H1 (cell line): ENCODE measurements at places on chromosomes 7 and 10. TPM values are rescaled to one million over a fixed set of nuclear protein-coding genes. Genes with fewer than 3 reads are reported as not detected.

Gene HOXA10
- total RNA-seq: not detected in 2 replicates

DNA sequence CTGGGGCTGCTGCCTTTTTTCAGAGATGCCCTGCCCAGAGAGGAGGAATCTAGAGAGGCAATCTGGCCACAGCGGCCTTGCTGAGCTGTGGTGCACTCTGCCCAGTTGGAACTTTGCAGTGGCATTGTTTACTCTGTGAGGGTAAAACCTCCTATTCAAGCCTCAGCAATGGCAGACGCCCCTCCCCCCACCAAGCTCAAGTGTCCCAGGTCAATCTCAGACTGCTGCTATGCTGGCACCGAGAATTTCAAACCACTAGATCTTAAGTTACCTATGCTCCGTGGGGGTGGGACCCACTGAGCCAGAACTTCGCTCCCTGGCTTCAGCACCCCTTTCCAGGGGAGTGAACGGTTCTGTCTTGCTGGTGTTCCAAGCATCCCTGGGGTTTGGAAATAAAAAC, 77.2 kb downstream of the EXOC4 start:
- no peak overlapping the region for H3K4me3 ChIP-seq
- H3K27ac ChIP-seq: no peak overlapping the region
- no peaks in the 10 kb centered on the region for H3K4me1 ChIP-seq
- H3K27me3 ChIP-seq: no peaks in the 10 kb centered on the region
- no peaks in the 10 kb centered on the region; the same call in 1 of the 2 replicates for H3K36me3 ChIP-seq

- no peaks in the 10 kb centered on the region for H3K27me3 ChIP-seq
- no peak overlapping the region for H3K27ac ChIP-seq
- no peak overlapping the region for H3K4me3 ChIP-seq
- H3K4me1 ChIP-seq: no peaks in the 10 kb centered on the region
- DNase-seq: no peak
Observed at GRCh38 chr10:112126172-112126571, 57.4 kb downstream of the GPAM start.

Gene GPR37
- total RNA-seq: 15.5 and 17.4 TPM in 2 replicates

DNA sequence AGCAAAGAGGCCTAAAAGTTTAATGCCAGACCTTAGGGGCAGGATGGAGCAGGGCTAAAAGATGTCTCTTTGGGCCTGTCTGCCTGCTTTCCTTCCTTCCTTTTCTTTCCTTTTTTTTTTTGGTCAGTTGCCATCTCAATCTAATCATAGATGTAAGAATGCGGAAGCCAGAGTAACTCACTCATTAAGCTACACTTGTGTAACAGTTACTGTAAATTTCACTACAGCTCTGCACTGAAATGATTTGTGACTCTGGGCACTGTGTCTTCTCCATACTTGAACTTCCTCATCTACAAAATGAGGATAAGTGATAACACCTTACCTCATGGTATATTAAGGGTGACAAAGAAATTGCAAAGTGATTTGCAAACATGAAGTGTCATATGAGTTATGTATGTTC, 75.5 kb upstream of the AGK start:
- H3K36me3 ChIP-seq: no peaks in the 10 kb centered on the region; the same call in 1 of the 2 replicates
- H3K27ac ChIP-seq: no peak overlapping the region
- H3K27me3 ChIP-seq: no peaks in the 10 kb centered on the region
- no peaks in the 10 kb centered on the region for H3K4me1 ChIP-seq

DNA sequence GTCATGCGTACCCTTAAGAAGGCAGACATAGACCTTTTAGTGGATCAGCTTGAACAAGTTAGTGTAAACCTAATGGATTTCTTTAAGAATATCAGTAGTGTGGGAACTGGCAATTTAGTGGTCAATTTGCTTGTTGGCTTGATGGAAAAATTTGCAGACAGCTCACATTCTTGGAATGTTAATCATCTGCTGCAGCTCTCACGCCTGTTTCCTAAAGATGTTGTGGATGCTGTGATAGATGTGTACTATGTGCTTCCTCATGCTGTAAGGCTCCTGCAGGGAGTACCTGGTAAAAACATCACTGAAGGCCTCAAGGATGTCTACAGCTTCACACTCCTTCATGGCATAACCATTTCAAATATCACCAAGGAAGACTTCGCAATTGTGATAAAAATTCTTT, 103.4 kb downstream of the ABCA13 start:
- no peak overlapping the region for H3K27ac ChIP-seq
- H3K27me3 ChIP-seq: no peaks in the 10 kb centered on the region
- no peaks in the 10 kb centered on the region for H3K4me1 ChIP-seq
- DNase-seq: no peak
- H3K36me3 ChIP-seq: no peaks in the 10 kb centered on the region
- H3K4me3 ChIP-seq: no peak overlapping the region

DNA sequence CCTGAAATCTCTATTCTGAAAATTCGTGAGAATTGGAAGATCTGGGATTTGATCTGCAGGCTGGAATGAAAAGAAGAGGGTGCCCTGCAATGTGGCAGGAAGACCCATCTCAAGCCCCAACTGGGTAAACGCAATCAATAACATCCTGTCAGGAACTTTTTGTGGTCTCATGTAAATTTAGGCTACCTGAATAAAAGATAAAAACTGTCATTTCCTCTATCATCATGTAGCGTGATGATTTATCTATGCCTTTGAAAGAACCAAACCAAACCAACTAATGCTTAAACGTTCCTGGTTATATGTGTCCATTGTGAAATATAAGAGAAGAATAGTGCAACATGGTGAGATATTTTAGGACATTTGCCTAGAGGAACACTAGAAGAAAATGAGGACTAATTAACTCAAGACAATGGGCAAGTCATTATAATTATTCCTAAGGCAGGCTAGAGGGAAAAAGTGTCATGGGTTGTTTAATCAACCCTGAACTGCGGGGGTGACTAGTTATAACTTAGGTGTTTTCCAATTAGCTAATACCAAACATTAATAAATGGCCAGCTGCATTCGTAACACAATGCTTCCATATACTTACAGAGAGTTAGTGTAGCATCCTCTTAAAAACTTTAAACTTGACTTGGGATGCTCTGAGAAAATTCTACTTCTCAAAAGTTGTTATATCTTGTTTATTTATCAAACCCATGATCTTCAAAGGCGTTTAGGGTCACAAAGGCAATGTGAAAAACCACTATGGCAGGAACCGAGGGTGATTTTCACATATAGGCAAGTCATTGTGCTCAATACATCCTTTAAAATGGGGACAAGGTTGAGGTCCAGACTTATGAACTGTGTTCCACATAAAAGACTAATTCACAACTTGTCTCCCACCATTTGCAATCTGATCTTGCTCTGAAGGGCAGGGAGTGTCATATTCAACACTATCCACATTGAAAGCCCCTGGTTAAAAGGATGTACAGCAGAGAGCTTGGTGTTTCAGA, 48.6 kb upstream of the ADO start:
- H3K27ac ChIP-seq: no peak overlapping the region
- H3K27me3 ChIP-seq: no peaks in the 10 kb centered on the region
- no peaks in the 10 kb centered on the region for H3K4me1 ChIP-seq
- H3K36me3 ChIP-seq: no peaks in the 10 kb centered on the region
